NCI-H345 (cell line): ENCODE measurements at places on chromosomes 3 and 15.

GRCh38 chr3:172194702-172195406, 155.5 kb downstream of the FNDC3B start:
- DNase-seq = no peak

DNA sequence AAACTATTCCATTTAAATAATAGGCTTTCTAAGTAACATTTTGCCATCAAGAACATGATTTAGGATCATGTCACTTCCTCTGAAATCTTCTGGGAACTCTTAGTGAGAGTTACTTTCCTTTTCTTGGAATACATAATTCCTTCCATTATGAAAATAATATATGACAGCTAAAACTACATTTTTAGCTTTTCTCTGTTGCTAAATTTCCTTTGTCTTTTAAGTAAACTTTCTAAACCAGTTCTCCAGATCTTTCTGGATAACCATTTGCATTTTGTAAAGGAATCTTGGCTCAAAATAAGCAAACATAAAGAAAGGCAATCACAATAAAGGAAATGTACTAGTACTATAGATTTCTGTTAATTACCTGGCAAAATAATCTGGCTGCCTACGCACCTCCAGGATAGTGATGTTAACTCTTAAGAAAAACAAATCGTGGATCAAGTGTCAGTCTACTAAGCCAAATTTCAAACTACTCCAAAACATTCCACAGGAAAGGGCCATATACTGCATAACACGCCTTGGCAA, 165.7 kb downstream of the ZNF385D start:
- no peak for DNase-seq

DNA sequence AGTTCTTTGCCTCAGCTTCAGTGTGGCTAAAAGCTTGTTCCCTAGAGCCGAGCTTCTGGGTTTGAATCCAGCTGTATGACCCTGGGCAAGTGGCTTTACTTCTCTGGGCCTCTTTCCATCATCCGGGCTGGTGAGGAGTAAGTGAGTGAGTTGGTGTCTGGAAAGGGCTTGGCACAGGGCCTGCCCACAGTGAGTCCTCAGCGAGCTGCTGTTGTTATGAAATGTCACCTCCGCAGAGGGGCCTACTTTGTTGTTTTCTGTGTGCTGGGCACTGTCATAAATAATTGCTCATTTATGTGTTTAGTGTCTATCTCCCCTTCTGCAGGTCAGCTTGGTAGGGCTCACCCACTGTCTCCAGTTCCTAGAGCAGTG, 31.7 kb downstream of the SLC6A6 start:
- no peak for DNase-seq

DNA sequence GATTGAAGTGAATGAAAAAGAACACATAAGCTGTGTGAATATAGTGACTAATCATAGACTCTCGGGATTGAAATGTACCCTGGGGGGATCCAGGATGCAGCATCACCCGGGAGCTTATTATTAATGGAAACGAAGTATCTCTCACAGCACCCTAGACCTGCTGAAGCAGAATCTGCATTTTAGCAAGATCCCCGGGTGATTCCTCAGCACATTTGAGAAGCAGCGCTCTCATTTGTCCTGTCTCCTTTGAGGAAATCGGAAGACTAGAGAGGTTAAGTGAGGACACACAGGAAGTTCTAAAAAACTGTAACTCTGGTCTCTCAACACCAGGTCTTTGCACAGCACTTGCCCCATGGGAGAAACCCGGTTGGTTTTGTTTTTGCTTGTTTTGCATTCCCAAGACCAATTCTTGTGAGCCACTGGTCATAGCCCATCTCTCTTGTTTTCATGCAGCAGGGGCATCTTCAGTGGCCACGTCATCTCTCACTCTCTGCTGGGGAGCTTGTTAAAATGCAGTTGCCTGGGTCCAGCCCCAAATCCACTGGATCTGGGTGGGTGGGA, 30.2 kb downstream of the ZNF710 start:
- DNase-seq = no peak

DNA sequence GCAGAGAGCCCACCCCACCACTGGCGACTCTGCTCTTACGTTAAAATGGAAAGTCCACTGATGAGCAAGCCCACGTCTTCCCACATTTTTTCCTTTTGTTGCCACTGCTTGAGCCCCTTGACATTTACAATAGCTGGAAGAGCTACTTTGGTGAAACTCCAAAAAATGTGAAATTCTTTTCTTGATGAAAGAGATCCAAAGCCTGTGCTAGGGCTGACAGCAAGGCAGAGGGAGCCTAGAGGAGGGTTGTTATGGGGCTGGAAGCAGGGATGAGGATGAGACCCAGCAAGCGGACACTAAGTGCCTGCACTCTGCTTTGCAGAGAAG, 97.1 kb downstream of the CEMIP start:
- DNase-seq = no peak

GRCh38 chr15:65936282-65936681, 67.0 kb downstream of the RAB11A start:
- peak; percentile 23 for DNase-seq

- no peak for DNase-seq
Measured at GRCh38 chr3:62335196-62335595, 38.2 kb downstream of the FEZF2 start.

GRCh38 chr15:45337224-45337623, 41.1 kb downstream of the GATM start:
- DNase-seq = no peak

- no peak for DNase-seq
Measured at GRCh38 chr3:62686503-62687294, 188.5 kb downstream of the CADPS start.

- DNase-seq = no peak
Measured at GRCh38 chr3:31802981-31803740, 177.9 kb downstream of the OSBPL10 start.

DNA sequence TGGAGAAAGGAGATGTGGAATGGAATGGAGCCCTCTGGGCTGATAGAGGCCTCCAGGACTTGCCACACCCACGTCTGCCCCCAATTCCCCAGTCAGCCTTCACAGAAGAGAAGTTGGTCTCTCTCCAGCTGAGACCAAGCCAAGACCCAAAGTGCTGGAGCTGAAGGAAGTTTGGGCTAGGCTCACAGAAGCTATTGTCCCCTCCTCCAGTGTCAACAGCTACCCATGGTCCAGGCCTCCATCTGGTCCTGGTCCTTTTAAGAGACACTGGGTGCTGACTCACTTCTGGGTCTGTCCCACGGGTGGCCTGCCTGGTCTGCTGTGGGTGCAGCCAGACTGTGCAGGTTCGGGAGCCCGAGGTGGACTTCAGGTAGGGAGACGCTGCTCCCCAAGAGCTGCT, 179.8 kb downstream of the APBA2 start:
- no peak for DNase-seq

GRCh38 chr3:17330660-17331059, 411.8 kb downstream of the TBC1D5 start:
- no peak for DNase-seq

GRCh38 chr3:13427662-13428603, 7.8 kb upstream of the NUP210 start:
- no peak for DNase-seq

- no peak for DNase-seq
Measured at GRCh38 chr3:193773266-193774220, 180.5 kb downstream of the OPA1 start.

DNA sequence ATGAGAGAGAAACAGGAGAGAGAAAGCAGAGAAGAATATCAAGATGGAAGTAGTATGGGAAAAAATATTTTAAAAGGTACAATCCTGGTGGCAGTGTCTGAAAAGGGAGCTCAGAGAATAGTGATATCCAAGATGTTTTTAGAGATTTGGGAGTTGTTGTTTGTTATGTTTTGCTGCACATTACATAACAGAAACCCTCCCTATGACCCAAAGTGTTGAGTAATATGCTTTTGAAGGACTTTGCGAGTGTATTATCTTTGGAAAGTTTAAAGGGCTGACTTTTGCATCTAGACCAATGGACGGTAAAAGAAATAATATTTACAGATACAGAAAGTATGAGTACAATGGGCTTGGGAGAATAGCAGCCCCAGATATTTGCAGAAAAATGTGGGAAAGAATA, 759.7 kb downstream of the NTRK3 start:
- DNase-seq = no peak

GRCh38 chr3:5047764-5048419, 68.7 kb downstream of the BHLHE40 start:
- peak; percentile 39 for DNase-seq

- no peak for DNase-seq
Measured at GRCh38 chr15:31408724-31409123, 82.1 kb downstream of the KLF13 start.

DNA sequence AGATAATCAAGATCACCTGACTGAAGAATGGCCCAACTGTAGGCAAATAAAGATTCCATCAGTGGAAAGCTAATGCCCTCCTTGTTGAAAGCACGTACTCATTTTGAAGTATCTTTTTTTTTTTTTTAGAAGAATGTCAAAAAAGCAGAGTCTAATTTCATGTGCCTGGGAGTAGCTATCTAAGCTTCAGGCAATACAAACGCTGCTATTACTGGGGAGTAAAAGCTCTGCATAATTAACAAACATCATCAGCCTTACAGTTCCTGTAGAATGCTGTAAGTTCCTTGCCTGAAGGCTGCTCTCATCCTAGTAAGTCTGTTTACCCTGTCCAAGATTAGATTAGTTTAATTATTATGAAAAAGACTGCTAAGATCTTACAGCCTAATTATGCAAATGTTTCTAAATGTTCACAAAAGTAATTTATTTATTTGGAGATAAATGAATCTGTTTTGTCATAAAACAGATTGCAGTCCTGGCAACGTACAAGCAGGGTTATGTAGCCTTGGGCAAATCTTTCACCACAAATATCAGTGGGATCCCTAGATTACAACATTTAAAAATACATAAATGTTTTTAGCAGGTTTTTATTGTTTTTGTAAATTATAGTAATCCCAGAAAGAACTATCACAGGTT, 451.3 kb upstream of the AGTR1 start:
- no peak for DNase-seq
